H1 (cell line): ENCODE measurements at places on chromosomes 11 and 22. TPM values are rescaled to one million over a fixed set of nuclear protein-coding genes. Genes with fewer than 3 reads are reported as not detected.

Gene TRIM48
- not detected in 2 replicates for polyA plus RNA-seq

- DNase-seq, result no peak
These were observed 5.1 kb downstream of the MB start for GRCh38 chr22:35611891-35612576.

DNA sequence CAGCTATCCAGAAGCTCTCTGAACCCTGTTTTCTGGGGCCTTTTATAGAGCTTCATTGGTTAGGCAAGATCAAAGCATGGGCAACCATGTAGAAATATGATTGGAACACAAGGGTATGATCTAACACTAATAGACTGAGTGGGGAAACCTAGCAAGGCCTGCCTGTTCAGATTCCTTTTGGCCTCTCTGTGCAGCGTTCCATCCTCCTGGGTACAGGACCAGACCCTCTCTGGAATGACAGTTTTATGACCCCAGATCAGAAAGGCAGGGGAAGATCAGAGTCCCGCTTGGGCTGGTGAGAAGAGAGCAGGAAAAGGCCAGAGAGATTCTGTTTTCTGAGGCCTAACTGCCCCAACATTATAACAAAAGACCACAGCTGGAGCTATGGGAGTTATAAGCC is 36.7 kb upstream of the VWA5A start:
- no peak for DNase-seq

GRCh38 chr11:102637731-102638130 is 12.6 kb upstream of the MMP20 start:
- no peak for DNase-seq

GRCh38 chr11:100574894-100575769 is 112.0 kb upstream of the ARHGAP42 start:
- DNase-seq, result no peak

DNA sequence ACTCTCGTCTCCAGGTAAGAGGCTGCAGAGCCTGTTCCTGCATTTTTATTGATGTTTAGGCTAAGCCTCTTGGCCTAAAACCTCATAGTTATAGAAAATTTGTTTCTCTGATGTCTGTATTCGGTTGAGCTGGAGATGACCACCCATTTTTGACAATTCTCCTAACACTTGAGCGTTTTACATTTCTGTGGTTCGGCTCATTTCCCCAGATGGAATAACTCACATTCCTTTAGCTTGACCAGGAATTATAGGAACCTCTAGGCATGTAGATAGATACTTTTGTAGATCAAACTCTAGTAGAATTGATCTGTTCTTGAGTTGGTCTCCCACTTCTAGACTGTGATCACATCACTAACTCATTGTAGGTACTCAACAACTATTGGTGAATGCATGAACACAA is 172.6 kb upstream of the CADM1 start:
- no peak for DNase-seq

DNA sequence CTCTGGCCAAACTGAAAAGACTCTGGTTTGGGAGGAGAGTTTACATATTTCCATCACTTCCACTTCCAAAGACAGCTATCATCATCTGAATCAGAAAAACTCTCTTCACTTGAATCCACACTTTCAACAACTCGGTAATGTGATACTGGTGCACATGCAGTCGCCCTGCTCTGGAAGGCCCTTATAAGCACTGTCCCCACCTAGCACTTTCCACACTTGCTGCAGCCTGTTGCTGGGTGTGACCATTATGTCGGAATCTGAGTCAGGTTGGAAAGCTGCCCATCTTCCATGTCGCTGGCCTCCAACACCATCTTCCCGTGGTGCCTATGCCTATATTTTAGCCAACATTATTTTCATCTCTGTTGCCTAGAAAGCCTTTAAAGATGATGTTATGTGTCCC is 1.1 kb upstream of the OR10A5 start:
- DNase-seq, result no peak

DNA sequence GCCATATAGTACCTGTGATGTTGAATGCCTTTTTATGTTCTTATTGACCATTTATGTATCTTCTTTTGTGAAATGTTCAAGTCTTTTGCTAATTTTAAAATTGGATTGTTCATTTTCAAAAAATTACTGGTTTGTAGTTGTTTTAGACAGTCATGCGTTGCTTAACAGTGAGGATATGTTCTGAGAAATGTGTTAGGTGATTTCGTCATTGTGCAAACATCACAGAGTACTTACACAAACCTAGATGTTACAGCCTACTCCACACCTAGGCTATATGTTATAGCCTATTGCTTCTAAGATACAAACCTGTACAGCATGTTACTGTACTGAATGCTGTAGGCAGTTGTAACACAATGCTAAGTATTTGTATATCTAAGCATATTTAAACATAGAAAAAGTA is 32.5 kb downstream of the PDE3B start:
- no peak for DNase-seq
